Activated CD4-positive, alpha-beta T cell treated with anti-CD3 and anti-CD28 coated beads, Interleukin-2, amount 50 U/mL, for 16 hours (primary cell): ENCODE measurements at places on chromosomes 2 and 18.
A peak's percentile ranks its signal among the peaks of the same experiment; 100 is the strongest.

GRCh38 chr2:29522951-29523669 is 398.3 kb downstream of the ALK start:
- DNase-seq = no peak

GRCh38 chr2:237874585-237875161 is 15.2 kb downstream of the RAMP1 start:
- DNase-seq = no peak

DNA sequence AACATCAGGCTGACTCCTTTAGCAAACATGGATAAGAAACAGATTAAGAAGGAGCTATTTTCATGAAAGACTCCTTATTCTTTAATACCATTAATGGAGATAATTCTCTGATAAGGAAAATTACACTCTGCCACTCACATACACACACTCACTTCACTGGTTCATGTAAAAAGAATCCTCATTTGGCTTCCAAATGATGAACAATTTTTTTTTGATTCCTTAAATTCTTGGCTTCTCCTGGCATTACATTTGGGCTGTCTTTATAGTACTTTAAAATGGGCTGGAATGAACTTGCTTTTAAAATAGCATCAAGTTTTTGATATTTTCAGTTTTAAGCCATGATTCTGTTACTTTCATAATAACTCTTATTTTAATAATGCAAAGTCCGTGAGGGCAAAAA is 328.6 kb downstream of the SLC8A1 start:
- DNase-seq = no peak

DNA sequence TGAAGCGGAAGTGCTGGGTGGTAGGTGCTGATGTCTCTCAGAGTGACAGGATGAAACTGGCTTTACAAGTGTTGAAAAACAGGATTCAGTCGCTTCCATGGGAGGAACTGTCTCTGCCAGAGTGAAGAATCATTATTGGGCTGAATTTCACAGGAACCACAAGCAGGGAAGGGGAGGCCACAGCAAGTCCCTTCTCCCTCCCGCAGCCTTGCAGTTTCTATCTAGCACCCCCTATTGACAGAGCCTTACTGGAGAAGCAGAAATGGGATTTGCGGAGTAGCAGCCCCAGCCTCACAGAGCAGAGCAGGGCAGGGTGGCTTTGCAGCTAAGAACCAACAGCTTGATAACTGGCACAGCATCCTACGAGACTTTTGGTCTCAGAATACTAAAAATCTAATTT is 33.3 kb upstream of the RMP24 start:
- no peak for DNase-seq

DNA sequence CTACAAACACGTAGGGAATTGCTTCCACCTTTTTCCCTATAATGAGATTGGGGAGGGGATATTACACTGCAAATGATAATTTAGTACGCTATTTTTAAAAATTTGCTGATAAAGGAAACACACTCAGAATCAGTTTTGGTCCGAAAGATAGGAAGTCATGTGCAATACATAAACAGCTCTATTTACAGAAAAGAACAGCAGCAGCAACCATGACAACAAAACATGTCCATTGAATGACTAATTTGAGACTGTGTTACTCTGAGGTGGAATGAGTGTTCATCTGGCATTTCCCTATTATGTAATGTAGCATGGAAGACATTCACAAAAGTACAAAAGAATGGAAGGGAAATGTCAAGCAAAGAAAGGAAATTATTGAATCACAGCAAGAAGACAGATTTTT is 337.2 kb downstream of the NBAS start:
- DNase-seq = peak; percentile 28

GRCh38 chr2:11257964-11258363 is 86.5 kb downstream of the ROCK2 start:
- DNase-seq = no peak

DNA sequence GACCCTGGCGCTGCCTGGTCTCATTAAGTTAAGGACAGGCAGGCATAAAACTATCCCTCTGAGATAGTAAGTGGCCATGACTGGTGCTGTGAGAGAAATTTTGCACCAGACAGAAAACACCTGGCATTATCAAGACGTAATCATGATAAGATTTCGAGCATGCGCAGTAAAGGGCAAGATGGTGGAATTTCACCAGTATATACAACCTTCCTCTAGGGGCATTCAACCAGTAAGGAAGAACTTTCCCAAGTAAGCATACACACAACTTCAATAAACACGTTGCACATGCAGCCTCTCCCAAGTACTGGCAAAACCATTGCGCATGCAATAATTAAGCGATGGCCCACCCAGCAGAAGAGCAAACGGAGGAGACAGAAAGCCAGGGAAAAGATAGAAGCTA is 1376.4 kb upstream of the CRIM1 start:
- DNase-seq = no peak

- DNase-seq = no peak
These were observed 7.6 kb upstream of the SNED1 start for GRCh38 chr2:240990726-240991377.

DNA sequence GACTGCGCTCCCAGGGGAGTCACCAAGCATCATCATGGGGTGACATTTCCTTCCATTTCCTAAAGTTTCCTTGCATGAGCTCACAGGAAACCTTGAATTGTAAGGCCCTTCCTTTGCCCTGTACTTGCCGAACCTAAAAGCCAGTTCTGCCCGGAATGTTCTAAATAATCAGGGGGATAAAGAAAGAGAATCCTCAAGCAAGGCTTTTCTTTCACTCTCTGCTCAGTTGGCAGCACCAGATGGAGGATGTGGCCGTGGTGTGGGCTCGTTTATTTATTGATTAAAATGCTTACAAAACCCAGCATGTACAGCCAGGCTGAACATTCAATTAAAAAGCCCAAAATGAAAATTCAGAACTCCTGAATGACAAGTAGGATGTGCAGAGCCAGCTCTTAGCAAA is 170.5 kb downstream of the SH3RF3 start:
- no peak for DNase-seq
